PC-9 (cell line): ENCODE measurements at places on chromosomes 6 and 20. TPM values are rescaled to one million over a fixed set of nuclear protein-coding genes. Genes with fewer than 3 reads are reported as not detected.

- no peak overlapping the region for H3K27ac ChIP-seq
- no peaks in the 10 kb centered on the region for H3K4me1 ChIP-seq
- no peak for DNase-seq
- no peaks in the 10 kb centered on the region for H3K36me3 ChIP-seq
Observed at GRCh38 chr6:10215326-10216110, 199.4 kb downstream of the TFAP2A start.

- DNase-seq: no peak
- no peak overlapping the region for H3K4me3 ChIP-seq
- no peak overlapping the region for H3K27ac ChIP-seq
- no peaks in the 10 kb centered on the region for H3K36me3 ChIP-seq
- H3K27me3 ChIP-seq: peaks cover 19% of the 10 kb centered on the region
- H3K4me1 ChIP-seq: peaks cover 16% of the 10 kb centered on the region
Observed at GRCh38 chr20:58853976-58854637, 1.6 kb downstream of the GNAS start.

DNA sequence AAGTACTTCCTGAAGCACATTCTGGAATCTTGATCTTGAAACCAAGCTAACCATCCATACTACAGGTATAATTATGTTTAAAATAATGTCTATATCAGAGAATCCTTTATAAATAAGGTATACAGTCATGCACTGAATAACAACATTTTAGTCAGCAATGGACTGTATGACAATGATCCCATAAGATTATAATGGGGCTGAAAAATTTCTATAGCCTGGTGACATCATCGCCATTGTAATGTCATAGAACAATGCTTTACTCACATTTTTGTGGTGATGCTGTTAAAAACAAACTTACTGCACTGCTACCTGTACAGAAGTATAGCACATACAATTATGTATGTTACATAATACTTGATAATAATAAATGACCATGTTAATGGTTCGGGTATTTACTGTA lies 31.8 kb downstream of the RNF146 start:
- peaks cover 32% of the 10 kb centered on the region for H3K36me3 ChIP-seq
- no peak overlapping the region for H3K27ac ChIP-seq
- no peak for DNase-seq
- H3K4me1 ChIP-seq: peaks cover 6% of the 10 kb centered on the region; the same call in 1 of the 2 replicates
- H3K4me3 ChIP-seq: no peak overlapping the region

DNA sequence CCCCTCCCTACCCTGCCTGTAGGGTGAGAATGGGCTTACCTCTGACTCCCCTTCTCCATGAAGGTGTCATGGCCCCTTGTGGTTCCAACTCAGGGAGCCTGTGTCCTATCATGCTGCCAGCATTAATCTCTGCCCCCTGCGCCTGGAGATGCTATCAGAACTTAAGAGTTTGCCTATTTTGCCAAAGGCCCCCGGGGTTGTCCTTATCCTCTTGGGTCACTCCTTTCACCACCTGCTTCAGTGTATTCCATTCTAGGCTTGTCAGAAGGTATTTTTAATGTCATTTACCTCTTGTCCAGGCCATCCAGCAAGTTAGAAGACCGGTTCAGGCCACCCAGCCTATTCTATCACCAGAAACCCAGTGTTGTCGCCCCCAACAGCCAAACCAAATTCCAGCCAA lies 10.5 kb downstream of the RRBP1 start:
- H3K36me3 ChIP-seq: peaks cover 5% of the 10 kb centered on the region; the same call in 1 of the 2 replicates
- no peak overlapping the region for H3K4me3 ChIP-seq
- no peak overlapping the region for H3K27ac ChIP-seq
- DNase-seq: no peak
- H3K4me1 ChIP-seq: no peaks in the 10 kb centered on the region
- H3K27me3 ChIP-seq: no peaks in the 10 kb centered on the region

DNA sequence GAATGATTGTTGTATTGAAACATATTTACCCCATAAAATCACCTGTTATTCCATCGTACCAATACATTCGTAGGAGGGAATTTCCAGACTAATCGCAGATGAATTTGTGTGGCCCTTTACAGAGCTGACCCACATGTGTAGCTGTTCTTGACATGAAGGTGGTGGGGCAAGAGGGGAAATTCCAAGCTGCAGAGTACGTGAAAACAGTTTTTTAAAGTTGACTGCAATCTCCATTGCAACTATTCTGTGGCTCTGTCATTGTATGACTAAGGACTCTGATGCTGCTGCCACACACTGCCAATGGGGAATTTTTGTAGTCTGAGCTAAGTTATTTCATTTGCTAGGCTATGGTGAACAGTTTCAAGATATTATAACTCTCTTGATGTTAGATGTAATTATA lies 46.4 kb upstream of the ADTRP start:
- H3K27me3 ChIP-seq: no peaks in the 10 kb centered on the region
- DNase-seq: no peak
- H3K36me3 ChIP-seq: no peaks in the 10 kb centered on the region
- H3K27ac ChIP-seq: no peak overlapping the region

The L3MBTL3 gene
- 6.1 and 9.8 TPM in 2 replicates for total RNA-seq

The NNAT gene
- not detected in 2 replicates for total RNA-seq

- no peak overlapping the region for H3K4me3 ChIP-seq
- no peak for DNase-seq
- peak overlapping the region; percentile 40; the same call in 1 of the 2 replicates for H3K27ac ChIP-seq
- H3K4me1 ChIP-seq: peaks cover 20% of the 10 kb centered on the region
- no peaks in the 10 kb centered on the region for H3K27me3 ChIP-seq
Observed at GRCh38 chr6:32860674-32861073, 6.7 kb downstream of the PSMB9 start.

GRCh38 chr6:122154912-122155575 lies 244.4 kb upstream of the HSF2 start:
- no peaks in the 10 kb centered on the region for H3K27me3 ChIP-seq
- no peak overlapping the region for H3K4me3 ChIP-seq
- H3K36me3 ChIP-seq: no peaks in the 10 kb centered on the region
- no peak for DNase-seq

DNA sequence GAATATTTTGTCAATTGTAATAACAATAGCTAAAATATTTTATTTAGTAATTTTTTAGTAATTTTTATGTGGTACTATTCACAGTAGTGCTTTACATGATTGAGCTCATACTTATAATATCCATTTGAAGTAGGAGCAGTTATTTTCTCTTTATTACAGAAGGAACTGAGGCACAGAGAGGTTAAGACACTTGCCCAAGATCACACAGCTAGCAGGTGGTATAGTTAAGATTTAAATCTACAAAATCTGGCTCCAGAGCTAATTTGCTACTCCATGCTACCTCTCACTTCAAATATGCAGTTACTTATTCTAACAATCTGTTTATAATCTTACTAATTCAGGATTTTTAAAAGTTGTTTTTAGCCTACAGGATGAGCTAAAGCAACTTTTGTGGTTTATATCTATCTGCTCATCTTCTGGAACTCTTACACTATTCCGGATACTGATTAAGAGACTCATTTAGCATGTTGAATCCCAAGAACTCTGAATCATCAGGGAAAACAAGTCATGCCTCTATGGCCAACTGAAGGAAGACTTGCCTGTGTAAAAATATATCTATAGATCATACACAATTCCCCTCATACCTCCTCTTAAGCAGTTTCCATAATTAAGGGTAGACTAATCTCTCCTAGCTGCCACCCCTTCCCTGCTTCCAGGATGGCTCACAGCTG lies 324.2 kb downstream of the UBE3D start:
- no peaks in the 10 kb centered on the region for H3K27me3 ChIP-seq
- no peak overlapping the region for H3K27ac ChIP-seq
- no peaks in the 10 kb centered on the region for H3K36me3 ChIP-seq
- no peak for DNase-seq

The EEF1E1 gene
- 28.6 and 50.9 TPM in 2 replicates for total RNA-seq

DNA sequence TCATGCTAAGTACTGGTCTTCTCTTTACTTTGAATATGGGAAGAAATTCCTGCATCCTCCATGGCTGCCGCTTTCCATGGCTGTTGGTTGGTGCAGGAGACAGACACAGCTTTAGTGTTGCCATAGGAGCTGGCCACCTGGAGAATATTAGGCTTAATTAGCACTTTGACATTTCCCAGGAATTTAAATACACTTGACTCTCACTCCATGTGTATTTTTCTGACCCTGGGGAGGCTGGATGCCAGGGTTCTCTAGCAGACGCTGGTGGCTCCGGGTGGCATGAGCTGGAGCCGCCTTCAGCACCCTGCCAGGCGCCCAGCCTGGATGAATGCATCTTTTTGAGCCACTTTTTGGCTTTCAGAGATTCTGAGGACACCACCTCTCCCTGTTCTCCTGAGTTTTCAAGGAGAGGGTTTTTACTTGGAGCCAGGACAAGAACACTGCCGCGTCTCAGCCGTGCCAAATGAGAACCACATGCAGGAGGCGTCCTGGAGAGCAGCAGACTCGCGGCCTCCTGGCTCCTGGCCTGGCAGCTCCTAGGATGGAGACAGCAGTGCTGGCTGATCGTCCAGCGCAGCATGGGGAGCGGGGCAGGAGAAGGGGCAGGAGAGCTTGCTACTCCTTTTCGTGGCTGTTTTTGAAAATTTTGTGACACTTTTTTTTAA lies 258.8 kb downstream of the SMOC2 start:
- H3K27ac ChIP-seq: no peak overlapping the region
- no peaks in the 10 kb centered on the region; the same call in 1 of the 2 replicates for H3K4me1 ChIP-seq
- H3K27me3 ChIP-seq: no peaks in the 10 kb centered on the region
- no peak overlapping the region for H3K4me3 ChIP-seq

The MRAP2 gene
- not detected in 2 replicates for total RNA-seq
